GM18507 (cell line): ENCODE measurements at places on chromosomes 2 and 18.

DNA sequence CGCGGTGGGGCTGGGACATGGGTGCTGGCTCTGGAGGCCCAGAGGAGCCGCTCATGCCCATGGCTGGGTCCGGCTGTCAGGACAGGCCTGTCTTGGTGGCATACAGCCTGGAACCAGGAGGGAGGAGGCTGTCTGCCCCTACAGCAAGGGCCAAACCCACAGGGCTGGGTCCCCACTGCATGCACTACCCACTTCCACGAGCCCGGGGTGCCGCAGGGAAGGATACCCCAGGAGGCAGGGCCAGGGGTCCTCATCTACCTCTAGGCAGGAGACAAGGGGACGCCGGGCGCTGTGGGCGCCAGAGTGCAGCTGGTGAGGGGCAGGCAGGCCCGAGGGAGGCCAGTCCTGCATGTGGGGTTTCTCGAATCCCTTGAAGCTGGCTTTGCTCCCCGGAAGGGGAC is 95.1 kb upstream of the GPC1 start:
- no peak for DNase-seq

DNA sequence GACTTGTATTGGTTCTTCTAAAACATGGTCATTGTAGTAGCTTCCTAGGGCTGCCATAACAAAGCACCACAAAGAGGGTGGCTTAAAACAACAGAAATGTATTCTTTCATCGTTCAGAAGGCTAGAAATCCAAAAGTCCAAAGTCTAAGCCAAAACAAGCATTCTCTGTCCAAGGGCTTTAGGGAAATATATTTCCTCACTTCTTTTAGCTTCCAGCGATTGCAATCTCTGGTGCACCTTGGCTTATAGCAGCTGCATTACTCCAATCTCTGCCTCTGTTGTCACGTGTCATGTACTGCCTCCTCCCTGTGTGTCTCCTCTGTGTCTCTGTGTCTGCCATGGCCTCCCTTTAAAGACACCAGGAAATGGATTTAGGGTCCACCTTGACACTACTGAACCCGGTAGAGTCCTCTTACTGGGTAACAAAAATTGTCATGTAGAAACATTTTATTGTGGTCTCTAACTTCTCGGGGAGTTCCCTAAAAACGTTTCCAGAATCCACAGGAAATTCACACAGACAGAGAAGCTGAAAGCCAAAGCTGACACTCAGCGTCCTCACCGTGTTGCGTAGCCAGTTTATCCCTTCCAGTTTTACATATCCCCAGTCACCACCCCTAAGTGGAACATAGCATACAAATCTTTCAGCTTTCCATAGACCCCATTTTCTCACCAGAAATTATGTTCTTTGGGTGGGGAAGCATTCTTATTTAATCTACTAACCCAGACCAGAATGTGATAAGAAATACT is 20.7 kb upstream of the TTN start:
- no peak for DNase-seq

GRCh38 chr2:35355056-35355455 is 1000.5 kb upstream of the CRIM1 start:
- DNase-seq = no peak

DNA sequence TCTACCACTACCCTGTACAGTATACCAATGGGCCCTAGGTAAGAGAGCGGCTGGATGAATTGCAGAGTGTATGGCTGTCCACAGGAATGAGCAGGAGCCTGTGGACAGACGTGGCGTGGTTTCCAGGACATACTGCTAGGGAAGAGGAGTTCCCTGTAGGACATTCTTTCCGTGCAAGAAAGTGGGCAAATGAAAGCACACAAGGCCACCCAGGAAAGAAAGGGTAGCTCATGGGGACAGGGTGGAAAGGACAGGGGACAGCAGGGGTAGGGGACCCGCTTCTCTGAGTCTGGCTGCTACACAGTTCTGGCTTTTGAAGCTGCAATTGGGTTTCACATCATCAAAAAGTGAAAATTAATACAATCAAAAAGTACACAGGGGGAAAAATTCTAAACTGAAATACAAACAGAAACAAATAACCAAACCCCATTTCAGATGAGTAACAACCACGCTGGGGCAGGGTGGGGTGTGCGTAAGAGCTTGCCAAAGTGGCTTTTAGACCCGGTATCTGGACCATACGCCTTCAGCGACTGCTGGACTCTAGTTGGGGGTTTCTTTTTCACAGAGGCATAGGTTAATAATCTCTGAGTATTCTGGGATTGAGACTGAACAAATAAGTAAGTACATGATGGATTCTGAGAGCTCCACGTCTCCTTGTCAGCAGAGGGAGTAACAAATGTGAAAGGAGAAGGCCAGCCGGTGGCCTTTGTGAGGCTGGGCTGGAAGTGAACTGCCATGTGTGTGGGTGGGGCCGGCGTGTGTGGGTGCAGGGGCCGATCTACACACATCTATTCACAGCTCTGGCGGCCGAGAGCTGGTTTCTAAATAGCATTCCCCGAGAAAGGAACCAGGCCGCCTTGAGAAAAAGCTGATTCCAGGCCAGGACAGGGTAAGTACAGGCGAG is 84.0 kb downstream of the HDAC4 start:
- no peak for DNase-seq

- no peak for DNase-seq
Measured at GRCh38 chr2:12715258-12716031, 1.3 kb upstream of the TRIB2 start.

DNA sequence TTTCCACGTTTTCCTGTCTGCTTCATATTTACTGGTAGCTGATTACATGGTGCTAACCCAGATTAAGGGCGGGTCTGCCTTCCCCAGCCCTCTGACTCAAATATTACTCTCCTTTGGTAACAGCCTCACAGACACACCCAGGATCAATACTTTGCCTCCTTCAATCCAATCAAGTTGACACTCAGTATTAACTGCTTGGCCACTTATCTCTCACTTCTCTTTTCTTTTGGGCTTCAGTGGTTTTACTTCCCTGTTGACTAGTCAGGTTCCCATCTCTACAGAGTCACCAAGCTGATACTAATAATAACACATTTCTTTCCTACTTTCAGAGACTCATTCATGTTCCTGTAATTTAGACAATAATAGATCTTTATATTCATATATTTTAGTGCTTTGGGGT is 302.2 kb upstream of the MAP2 start:
- DNase-seq = no peak

DNA sequence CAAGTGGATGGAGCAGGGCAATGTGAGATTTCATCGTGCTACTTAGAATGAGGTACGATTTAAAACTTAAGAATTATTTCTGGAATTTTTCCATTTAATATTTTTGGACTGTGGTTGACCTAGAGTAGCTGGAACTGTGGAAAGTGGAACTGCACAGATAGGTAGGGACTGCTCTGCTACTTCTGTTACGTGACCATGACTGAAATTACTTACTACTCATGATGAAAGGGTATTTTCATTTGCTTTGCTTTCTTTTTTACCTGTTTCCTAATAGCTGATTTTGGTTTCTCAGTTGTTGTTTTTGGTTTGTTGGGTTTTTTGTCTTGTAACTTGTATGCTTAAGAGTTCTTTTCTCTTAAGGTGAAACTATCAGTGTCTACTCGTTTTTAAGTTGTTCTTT is 11.4 kb downstream of the UBE2E3 start:
- DNase-seq = no peak

DNA sequence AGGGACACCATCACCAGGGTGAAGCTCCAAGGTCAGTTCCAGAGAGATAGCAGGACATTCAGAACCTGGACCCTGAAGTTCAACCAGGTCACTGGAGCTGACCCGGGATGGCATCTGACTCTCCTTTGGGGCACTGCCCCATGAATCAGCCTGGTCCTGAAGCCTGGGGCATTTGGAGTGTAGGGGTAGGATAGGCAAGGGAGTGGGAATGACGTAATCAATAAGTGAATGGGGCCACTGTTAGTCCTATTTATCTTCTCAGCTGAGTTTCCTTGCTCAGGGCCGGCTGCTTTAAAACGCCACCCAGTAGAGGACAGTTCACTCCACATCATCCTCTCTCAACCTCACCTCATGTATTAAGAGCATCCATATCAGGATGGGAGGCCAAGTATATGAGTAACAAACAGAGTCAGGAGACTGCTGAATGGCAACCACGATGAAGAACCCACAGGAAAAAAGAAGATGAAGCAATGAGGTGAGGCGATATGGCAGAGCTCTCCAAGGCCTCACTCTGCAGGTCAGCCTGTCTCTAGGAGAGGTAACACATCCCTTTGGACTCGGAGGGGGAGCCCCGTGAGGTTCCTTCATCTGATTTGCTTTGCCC is 1.8 kb upstream of the RFX8 start:
- DNase-seq = no peak

DNA sequence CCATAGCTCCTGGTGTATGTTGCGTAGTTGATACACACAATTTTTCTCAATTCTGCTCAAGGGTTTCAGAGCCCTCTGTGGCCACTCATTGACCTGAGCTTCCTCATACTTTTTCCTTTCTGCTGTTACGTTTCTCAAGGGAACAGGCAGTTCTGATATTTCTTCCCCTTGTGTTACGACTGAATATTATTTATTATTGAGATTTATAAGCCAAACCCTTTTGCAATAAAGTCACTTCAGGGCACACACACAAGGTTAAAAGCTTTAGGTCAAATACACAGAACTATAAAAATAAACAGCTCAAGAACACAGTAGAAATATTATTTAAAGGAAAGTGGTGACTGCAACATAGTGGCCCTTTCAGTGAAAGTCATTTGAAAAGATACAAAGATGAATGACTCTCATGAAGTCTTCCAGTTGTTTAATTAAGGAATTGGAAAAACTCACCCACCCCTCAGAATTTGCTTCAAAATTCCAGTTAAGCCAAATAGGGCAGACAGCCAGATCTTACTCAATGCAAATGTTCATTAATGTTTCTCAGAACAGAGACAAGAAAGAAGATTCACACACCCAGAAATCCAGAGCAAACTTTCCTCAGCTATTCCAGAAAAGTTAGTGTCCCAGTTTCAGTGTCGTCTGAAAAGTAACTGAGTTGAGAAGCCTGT is 179.7 kb downstream of the TRIB2 start:
- no peak for DNase-seq
